ENCODE measurements at places on chromosomes 12 and 14.

DNA sequence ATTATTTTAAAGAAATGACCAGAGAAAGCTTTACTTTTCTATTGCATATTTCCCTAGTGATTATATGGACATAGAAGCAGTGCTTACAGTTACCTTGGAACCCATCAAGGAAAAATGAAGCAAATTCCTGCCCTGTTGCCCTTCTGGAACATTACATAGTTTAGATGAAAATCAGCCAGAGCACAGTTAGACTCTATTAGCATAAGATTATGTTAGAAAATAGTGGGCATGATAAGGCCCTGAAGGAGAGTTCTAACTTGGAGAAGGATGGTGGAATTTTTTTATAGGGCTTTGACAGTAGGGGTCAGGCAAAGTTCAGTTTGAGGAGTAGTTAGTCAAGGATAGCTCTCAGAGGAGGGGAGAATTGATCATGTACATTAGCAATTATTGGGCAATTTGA, 74.3 kb downstream of the FUT8 start:
- DNase-seq: peak; percentile 8

GRCh38 chr12:97503073-97503855, 40.7 kb downstream of the RMST start:
- DNase-seq: no peak

DNA sequence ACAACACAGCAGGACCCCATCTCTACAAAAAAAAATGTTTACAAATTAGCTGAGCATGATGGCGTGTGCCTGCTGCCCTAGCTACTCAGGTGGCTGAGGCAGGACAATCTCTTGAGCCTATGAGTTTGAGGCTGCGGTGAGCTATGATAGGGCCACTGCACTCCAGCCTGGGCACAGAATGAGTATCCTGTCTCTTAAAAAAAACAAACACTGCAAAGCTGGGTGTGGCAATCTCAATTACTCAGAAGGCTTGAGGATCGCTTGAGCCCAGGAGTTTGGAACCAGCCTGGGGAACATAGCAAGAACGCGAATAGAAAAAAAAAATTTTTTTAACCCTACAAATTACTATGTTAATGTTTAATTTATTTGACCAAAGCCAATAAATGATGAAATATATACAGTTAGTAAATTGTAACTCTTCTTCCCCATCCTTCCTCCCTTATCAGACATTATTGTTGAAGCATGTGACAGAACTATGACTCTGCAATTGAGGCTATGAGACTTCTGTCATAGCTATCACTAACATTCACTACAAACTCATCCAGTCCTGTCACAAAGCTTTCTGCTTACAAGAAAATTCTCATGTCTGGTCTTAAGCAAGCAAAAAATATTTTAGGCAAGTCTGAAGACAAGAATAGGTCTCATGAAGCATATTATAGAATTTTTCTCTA, 9.8 kb downstream of the BTBD7 start:
- DNase-seq: no peak

DNA sequence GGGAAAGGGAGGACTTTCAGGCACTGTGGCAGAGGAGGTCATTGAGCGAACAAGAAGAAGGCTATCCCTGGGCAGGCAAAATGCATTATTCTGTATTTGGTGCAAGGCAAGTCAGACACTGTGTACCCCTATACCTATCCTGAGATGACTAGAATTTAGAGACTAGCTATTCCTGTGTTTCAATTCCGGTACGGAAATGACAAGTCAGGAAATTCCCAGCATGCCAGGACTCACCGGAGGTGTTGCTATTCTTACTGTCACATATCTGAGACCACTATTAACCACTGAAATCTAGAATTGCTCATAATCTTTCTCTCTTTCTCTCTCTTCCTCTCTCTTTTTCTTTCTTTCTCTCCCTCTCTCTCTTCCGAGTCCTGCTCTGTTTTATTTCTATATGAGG, 297.1 kb downstream of the PDZRN4 start:
- no peak for DNase-seq

- DNase-seq: no peak
Observed at GRCh38 chr12:129819391-129819790, 84.4 kb downstream of the TMEM132D start.

Data from adipocyte (in vitro differentiated cells).